ENCODE measurements at places on chromosomes 1 and 21. TPM values are rescaled to one million over a fixed set of nuclear protein-coding genes. Genes with fewer than 3 reads are reported as not detected.
A peak's percentile ranks its signal among the peaks of the same experiment; 100 is the strongest.

GRCh38 chr21:45284456-45284741 is 3.3 kb downstream of the POFUT2 start:
- H3K27ac ChIP-seq, result no peak overlapping the region
- H3K36me3 ChIP-seq, result no peaks in the 10 kb centered on the region
- H3K4me1 ChIP-seq, result peaks cover 5% of the 10 kb centered on the region
- no peak for DNase-seq

The KIF17 gene
- 3.2 TPM for total RNA-seq

GRCh38 chr1:231814521-231814920 is 187.9 kb downstream of the DISC1 start:
- H3K4me1 ChIP-seq, result peaks cover 2% of the 10 kb centered on the region
- no peaks in the 10 kb centered on the region for H3K36me3 ChIP-seq
- H3K27me3 ChIP-seq, result no peaks in the 10 kb centered on the region
- no peak for DNase-seq
- H3K27ac ChIP-seq, result no peak overlapping the region
- H3K4me3 ChIP-seq, result no peak overlapping the region

- H3K27ac ChIP-seq, result peak overlapping the region; percentile 51
- H3K36me3 ChIP-seq, result no peaks in the 10 kb centered on the region
- H3K4me3 ChIP-seq, result no peak overlapping the region
- no peaks in the 10 kb centered on the region for H3K27me3 ChIP-seq
These were observed 209.0 kb upstream of the TMEM51 start for GRCh38 chr1:14944471-14944985.

DNA sequence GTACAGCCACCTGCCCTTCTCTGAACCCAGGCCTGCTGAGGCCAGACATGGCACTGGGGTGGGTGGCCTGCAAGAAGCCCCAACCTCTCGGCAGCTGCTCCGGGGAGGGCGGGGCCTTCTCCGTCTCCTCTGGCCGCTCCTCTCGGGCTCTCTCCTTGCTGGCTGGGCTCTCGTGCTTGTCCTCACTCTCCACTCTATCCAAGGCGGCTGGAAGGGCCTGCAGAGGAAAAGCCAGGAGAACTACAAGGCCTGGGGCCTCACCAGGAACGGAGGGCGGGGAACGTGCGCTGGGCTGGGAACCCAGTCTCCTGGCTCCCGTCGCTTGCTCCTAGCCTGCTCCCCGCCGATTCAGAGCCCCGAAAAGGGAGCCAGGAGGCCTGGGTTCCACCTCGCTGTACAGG is 59.1 kb downstream of the CHD5 start:
- H3K27me3 ChIP-seq, result no peaks in the 10 kb centered on the region
- no peaks in the 10 kb centered on the region for H3K36me3 ChIP-seq
- DNase-seq, result no peak
- no peaks in the 10 kb centered on the region for H3K4me1 ChIP-seq

DNA sequence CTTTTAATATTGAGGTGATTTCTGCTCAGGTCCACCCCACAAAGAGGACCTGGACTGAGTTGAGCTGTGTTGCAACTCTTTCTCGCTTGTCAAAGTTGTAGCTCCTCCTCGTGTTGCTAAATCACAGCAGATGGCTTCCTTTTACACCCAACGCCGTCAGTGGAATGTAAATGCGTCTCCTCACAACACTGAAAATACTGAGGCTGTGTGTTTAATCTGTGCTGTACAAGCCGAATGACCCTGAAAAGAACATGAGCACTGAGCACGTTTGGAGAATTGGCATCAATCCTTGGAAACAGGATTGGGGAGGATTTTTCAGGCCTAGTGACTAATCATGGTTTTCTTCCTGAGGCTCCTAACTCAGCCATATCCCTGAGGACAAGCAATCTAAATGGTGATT is 196.0 kb downstream of the CRB1 start:
- no peak overlapping the region for H3K27ac ChIP-seq
- H3K4me3 ChIP-seq, result no peak overlapping the region
- no peaks in the 10 kb centered on the region for H3K36me3 ChIP-seq

- no peaks in the 10 kb centered on the region for H3K4me1 ChIP-seq
- no peaks in the 10 kb centered on the region for H3K36me3 ChIP-seq
- no peaks in the 10 kb centered on the region for H3K27me3 ChIP-seq
- no peak for DNase-seq
- no peak overlapping the region for H3K4me3 ChIP-seq
- no peak overlapping the region for H3K27ac ChIP-seq
These were observed 402.0 kb downstream of the MATN1 start for GRCh38 chr1:30321246-30321910.

DNA sequence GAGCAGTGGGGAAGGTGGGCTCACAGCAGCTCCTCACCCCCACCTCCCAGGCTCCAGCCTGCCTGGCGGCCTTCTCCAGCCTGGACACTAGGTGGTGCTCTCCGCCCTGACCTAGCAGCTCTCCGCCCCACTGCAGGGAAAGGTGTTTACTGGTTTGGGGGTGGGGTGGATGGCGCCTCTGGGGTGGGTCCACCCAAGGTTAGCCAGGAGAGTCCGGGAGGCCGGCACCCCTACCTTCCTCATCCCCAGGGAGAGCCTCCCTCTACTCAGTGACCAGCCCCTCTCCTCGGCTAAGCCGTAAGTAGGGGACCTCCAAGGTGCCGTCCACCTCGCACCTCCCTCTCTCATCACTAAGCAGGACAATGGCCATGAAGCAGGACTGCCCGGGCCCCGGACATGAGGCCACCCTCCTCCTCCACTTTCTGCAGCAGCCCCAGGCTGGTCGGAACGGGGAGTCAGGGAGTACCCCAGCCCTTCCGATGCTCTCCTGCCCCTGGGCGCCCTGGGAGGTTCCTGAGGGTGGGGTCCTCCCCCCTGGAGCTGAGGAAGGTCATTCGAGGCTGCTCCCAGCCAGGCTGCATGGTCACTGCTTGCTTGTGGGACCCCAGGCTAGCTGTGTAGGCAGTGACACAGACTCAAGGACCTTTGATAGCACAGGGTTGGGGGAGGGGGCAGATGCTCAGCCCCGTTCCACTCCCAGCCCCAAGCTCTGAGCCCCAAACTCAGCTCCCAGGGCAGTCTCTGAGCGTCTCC is 101.4 kb upstream of the VAMP3 start:
- H3K4me3 ChIP-seq, result no peak overlapping the region
- peak; percentile 53 for DNase-seq
- H3K36me3 ChIP-seq, result no peaks in the 10 kb centered on the region
- H3K27me3 ChIP-seq, result no peaks in the 10 kb centered on the region
- no peaks in the 10 kb centered on the region for H3K4me1 ChIP-seq
- H3K27ac ChIP-seq, result no peak overlapping the region

DNA sequence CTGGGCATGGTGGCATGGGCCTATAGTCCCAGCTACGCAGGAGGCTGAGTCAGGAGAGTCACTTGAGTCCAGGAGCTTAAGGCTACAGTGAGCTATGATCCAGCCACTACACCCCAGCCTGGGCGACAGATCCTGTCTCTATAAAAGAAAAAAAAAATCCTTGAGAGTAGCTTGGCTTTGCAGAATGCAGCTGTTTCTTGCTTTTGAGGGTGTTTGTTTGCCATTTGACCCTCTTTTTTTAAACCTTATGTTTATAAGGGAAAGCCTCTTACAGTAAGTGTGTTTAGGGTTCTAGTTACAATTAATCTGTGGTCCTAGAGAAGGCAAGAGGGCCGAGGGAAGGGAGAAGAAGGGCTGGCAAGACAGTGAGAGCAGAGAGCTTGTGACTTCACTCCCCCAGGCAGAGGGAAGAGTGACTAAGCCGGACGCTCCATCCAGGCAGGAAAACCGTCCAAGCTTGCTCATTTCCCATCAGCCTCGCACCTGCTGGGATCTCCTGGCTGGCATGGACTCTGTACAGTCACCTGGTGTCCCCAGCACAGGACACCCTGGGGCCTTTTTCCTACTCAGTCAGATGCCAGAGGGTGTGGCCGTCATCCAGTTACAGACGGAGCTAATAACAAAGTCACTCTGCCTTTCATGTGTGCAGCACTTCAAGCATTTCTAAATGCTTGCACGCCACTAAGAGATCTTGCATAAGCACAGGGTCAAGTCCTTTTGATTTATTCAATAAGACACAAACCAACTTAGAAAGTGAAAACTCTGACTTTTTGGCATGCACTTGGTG is 55.5 kb upstream of the PSEN2 start:
- no peaks in the 10 kb centered on the region for H3K36me3 ChIP-seq
- H3K4me1 ChIP-seq, result peaks cover 2% of the 10 kb centered on the region
- no peaks in the 10 kb centered on the region for H3K27me3 ChIP-seq

The FCRL2 gene
- total RNA-seq, result not detected

Data from ovary (tissue), 10 donors.